ENCODE measurements at places on chromosomes 6 and 20.

DNA sequence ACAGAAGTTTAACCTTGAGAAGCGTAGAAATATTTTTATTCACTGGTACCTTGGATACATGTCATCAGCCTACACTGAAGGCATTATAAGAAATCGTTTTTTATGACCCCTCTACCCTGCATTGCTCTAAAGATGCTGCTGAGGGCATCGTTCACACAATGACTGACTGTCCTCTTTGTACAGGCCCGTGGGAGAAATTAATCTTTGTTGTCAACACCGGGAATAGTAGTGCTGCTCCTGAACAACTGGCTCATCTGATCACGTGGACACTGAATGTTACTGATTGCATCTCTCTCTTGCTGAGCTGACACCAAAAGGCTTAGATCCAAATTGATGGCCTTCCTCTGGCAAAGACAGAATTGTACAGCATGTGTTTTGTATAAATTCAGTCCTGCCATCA lies 157.1 kb upstream of the SMLR1 start:
- H3K36me3 ChIP-seq = peaks cover 1% of the 10 kb centered on the region
- no peak overlapping the region for H3K4me3 ChIP-seq
- DNase-seq = no peak
- peaks cover under 1% of the 10 kb centered on the region for H3K4me1 ChIP-seq
- H3K27me3 ChIP-seq = no peaks in the 10 kb centered on the region

- no peak for DNase-seq
- H3K36me3 ChIP-seq = peaks cover 4% of the 10 kb centered on the region
- H3K27ac ChIP-seq = no peak overlapping the region
- H3K4me1 ChIP-seq = peaks cover 21% of the 10 kb centered on the region
Observed at GRCh38 chr20:1711826-1712601, 54.4 kb upstream of the SIRPG start.

DNA sequence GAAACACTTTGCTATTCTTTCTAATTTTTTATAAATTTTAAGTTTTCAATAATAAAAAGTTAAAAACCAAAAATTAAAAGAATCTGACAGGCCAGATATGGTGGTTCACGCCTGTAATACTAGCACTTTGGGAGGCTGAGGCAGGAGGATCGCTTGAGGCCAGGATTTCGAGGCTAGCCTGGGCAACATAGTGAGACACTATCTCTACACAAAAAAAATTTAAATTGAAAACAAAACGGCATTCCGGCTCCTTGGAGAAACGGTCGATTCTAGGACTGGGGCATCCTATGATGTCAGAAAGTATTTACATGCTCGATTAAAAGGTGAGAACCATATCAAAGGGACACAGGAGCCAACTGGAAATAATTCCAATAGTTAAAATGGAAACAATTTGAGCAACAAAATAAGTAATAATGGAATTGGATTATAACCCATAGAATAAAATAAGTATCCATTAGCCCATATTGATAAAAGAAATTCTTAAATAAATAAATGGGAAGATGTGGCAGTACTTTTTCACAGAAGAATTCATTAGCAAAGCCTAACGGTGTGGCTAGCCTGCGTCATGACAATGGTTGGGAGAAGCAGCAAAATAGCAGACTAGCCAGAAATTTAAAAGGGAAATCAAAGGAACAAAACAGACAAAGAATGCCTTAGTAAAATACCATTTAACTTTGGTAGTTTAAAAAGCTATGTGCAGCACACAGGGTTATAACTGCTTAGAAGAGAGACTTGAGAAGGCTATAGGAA lies 21.3 kb downstream of the HLA-E start:
- peak overlapping the region; percentile 5 for H3K4me3 ChIP-seq
- no peak for DNase-seq
- peaks cover 78% of the 10 kb centered on the region for H3K4me1 ChIP-seq
- no peaks in the 10 kb centered on the region for H3K27me3 ChIP-seq

- no peak overlapping the region for H3K4me3 ChIP-seq
- H3K27me3 ChIP-seq = no peaks in the 10 kb centered on the region
- H3K27ac ChIP-seq = peak overlapping the region; percentile 99
- no peaks in the 10 kb centered on the region for H3K36me3 ChIP-seq
Observed at GRCh38 chr20:43658723-43659419, 8.0 kb upstream of the MYBL2 start.

DNA sequence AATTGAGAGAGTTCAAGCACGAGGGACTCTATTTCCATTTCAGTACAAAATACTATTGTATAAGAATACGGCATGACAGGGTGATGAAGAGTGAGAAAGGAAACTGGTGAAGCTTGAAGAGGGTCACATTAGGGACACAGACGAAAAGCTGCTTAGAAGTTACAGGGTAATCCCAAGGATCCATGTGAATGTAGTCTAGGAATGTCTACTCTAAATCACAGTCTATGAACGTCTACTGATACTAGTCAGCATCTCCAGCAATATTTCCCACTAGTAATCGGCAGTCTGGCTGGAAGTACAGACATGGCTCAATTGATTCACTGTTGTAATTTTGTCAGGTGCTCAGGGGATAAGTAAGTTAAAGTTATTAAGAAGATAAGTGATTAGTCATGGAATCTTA lies 156.4 kb downstream of the ASCC3 start:
- no peaks in the 10 kb centered on the region for H3K27me3 ChIP-seq
- H3K36me3 ChIP-seq = peaks cover 20% of the 10 kb centered on the region
- no peak for DNase-seq
- H3K4me1 ChIP-seq = peaks cover 10% of the 10 kb centered on the region

GRCh38 chr20:56440346-56441007 lies 27.9 kb upstream of the RTF2 start:
- peak overlapping the region; percentile 67 for H3K4me3 ChIP-seq
- H3K36me3 ChIP-seq = peaks cover 5% of the 10 kb centered on the region
- no peaks in the 10 kb centered on the region for H3K27me3 ChIP-seq
- peaks cover 59% of the 10 kb centered on the region for H3K4me1 ChIP-seq
- peak; percentile 75 for DNase-seq
- H3K27ac ChIP-seq = peak overlapping the region; percentile 96

- no peaks in the 10 kb centered on the region for H3K36me3 ChIP-seq
- no peak for DNase-seq
Observed at GRCh38 chr6:56311061-56311460, 63.7 kb upstream of the COL21A1 start.

DNA sequence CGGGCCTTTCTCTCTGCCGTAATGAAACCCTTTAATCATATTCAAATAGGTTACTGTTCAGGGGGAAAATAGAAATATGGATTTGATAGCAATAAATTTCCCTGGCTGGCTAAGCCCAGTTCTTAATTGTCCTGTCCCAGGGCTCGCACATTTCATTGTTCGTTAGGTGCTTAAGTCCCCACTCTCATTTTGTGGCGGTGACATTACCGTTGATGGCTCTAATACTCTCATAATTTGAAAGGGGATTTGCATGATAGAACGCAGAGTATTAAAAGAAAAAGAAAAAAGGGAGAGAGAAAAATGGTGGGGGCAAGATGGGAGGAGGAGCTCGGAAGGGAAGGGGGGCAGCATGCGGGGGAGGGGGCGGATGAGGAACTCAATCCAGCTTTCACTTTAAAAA lies 79.1 kb upstream of the FOXP4 start:
- peaks cover 8% of the 10 kb centered on the region for H3K4me1 ChIP-seq
- peaks cover 63% of the 10 kb centered on the region for H3K27me3 ChIP-seq
- DNase-seq = no peak
- no peaks in the 10 kb centered on the region for H3K36me3 ChIP-seq

GRCh38 chr20:8395956-8396355 lies 263.9 kb downstream of the PLCB1 start:
- H3K27ac ChIP-seq = no peak overlapping the region
- no peak overlapping the region for H3K4me3 ChIP-seq

DNA sequence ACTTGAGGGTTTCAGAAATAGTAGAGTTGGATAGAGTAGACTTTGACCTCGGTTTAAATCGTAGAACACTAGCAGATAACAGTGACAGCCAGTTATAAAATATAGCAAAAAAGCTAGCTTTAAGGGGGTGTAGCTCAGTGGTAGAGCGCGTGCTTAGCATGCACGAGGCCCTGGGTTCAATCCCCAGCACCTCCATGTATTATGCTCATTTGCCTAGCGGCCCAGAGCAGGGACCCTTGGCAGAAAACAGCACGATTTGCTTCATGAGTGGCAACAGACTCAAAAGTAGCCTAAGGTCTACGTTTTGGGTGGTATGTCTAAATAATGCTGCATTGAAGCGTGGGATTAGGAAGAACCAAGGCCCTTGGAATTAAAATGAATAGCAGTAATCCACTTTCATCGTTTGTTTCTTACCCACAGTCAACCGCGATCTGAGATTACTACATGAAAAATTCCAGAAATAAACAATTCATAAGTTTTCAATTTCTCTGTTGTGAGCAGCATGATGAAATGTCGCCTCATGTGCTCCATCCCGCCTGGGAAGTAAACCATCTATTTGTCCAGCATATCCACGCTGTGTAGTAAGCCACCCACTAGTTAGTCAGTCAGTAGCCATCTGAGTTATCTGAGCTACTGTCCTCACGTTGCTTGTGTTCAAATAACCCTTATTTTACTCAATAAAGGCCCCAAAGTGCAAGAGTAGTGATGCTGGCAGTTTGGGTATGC lies 184.9 kb downstream of the GPX5 start:
- peak overlapping the region; percentile 68 for H3K4me3 ChIP-seq
- DNase-seq = peak; percentile 42
- peaks cover 75% of the 10 kb centered on the region for H3K27me3 ChIP-seq
- peaks cover 26% of the 10 kb centered on the region for H3K36me3 ChIP-seq
- H3K4me1 ChIP-seq = peaks cover 13% of the 10 kb centered on the region

DNA sequence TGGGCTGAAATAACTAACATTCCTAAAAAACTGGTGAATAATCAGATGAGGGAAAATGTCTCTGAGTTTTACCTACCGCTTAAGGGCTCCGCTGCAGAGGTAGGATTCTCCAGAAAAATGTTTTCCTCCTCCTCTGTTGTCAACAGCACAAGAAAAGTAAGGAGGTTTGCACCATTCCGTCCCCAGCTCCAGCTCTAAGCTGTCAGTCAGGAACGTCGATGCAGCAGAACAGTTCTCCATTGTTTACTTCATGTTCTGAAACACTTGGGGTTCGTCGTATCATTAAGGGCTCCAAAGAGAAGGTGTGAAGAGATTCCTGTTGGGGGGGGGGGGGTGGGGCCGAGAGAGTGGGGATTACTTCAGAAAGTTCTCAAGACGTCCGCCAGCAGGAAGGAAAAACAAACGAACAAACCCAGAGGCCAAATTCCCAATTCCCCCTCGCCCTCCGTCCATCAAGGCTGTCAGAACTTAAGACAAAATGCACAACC lies 734 bp downstream of the MMS22L start:
- H3K27ac ChIP-seq = peak overlapping the region; percentile 85
- peaks cover 23% of the 10 kb centered on the region for H3K4me1 ChIP-seq
- H3K36me3 ChIP-seq = peaks cover 29% of the 10 kb centered on the region
- DNase-seq = no peak

DNA sequence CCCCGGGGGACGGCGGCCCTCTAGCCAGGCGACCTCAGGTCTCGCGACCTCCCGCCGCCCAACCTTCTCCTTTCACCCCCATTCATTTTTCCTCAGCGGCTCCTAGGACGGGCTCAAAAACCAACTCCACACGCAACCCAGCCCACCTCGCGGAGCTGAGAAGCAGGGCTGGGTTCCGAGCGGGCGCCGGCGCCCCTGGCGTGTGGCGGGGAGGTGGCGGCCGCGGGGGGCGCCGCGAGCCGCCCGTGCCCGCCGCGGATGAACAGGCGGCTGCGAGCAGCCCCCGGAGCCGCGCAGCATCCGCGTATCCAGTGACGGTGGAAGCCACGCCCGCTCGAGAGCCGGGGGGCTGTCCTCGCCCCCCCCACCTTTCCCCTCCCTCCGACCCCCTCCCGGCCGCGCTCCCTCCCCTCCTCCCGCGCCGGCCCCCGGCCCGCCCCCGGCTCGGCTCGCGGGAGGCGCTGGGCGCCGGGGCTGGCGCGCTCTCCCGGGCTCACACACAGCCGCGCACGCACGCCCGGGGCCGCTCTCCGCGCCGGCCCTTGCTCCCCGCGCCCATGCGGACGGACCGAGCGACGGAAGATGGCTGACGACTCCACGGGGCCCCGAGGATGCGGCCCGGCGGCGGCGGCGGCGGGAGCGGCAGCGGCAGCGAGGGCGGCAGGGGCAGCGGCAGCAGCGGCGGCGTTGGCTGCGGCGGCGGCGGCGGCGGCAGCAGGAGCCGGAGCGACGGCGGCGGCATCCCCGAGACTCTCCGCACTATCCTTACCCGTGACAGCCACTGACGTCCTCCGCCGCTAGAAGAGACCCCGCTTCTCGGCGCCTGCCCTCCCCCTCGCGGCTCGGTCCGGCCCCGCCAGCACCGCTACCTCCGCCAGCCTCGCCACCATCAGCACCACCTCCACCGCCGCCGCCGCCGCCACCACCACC lies at the start of gene SOBP:
Gene SOBP, plus strand, starts transcription at position 482 of the 930 bp plus-strand sequence. CDS start 500 bp downstream, outside the sequence.
- H3K4me3 ChIP-seq = peak within 1 kb of the TSS; percentile 96
- no peaks in the 10 kb centered on the region for H3K36me3 ChIP-seq
- H3K4me1 ChIP-seq = peaks cover 20% of the 10 kb centered on the region
- peak within 1 kb of the TSS; percentile 84 for H3K27ac ChIP-seq
- H3K27me3 ChIP-seq = peaks cover 57% of the 10 kb centered on the region

GRCh38 chr6:44211284-44211683 lies 5.4 kb upstream of the MYMX start:
- no peak overlapping the region for H3K27ac ChIP-seq
- no peak overlapping the region for H3K4me3 ChIP-seq
- H3K27me3 ChIP-seq = peaks cover 2% of the 10 kb centered on the region
- DNase-seq = no peak
- H3K36me3 ChIP-seq = no peaks in the 10 kb centered on the region
- H3K4me1 ChIP-seq = no peaks in the 10 kb centered on the region

GRCh38 chr6:16493112-16493511 lies 254.7 kb downstream of the GMPR start:
- peaks cover 2% of the 10 kb centered on the region for H3K36me3 ChIP-seq
- H3K27ac ChIP-seq = peak overlapping the region; percentile 15
- peaks cover 77% of the 10 kb centered on the region for H3K4me1 ChIP-seq
- no peak overlapping the region for H3K4me3 ChIP-seq
- no peaks in the 10 kb centered on the region for H3K27me3 ChIP-seq

DNA sequence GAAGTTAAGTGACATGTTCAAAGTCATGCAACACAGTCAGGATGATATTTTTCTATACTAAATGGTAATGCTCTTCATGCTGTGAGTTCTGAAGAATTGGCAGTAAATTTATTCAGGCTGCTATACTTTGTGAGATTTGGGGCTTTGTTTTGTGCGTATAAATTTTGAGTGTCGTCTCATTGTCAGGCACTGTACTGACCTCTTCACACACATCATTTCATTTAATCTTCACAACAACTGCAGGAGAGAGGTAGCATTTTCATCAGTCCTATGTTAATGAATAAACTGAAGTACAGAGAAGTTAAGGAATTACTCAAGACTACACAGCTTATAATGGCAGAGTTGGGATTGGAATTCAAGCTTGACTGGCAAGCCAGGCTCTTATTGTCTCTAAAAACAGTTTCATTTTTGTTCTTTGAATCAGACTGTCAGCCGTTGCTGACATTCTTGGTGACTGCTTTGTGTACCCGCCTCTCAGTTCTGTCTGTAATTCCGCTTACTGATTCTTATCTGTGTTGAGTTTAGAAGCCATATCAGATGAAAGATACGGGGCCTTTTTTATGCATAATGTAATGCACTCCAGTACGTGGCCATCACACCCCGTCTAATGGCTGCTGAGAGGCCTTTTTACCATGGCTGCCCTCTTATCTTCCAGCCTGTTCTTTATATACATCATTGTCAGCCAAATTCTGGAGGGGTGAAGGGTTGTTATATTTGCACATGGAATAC lies 274.9 kb downstream of the UTRN start:
- DNase-seq = peak; percentile 42
- H3K27me3 ChIP-seq = no peaks in the 10 kb centered on the region
- H3K27ac ChIP-seq = peak overlapping the region; percentile 73
- peaks cover 25% of the 10 kb centered on the region for H3K4me1 ChIP-seq
